ENCODE measurements at places on chromosomes 16 and 17.

- DNase-seq = no peak
These were observed 16.9 kb upstream of the KSR1 start for GRCh38 chr17:27439342-27439741.

DNA sequence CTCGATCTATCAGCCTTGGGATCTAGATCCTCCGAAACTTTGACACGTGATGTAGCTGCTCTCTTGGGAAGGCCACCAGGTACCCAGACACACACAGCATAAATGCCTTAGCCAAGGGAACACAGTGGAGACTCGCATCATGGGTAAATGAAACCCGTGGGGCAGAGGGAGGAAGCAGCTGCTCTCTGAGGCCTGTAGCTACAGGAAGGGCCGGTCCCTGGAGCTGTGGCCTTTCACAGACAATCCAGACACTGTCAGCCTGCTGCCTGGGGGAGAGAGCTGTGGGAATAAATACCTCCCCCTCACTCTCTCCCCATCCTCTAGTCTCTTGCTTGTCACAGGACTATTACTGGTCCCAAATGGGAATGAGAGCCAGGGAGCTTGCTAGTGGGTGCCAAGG is 351.2 kb downstream of the UTP18 start:
- no peak for DNase-seq

- no peak for DNase-seq
These were observed 86.6 kb downstream of the SNX11 start for GRCh38 chr17:48194097-48194550.

DNA sequence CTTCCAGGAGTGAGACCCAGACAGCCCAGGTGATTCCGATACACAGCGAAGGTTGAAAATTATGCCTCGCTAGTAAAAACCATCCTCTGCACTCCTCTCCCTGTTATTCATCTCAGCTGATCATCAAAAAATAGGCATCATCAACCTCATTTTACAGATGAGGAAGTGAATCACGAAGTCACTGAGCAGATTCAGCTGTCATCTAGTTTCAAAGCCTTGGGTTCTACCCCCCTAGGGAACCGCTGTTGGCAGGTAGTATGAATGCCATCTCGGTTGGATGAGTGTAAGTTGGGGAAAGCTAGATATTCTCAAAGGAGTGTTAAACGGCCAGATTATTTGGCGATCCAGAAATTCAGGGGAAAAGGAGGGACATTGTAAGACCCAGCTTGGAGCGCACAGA is 2.0 kb downstream of the CRYM start:
- DNase-seq = no peak

GRCh38 chr17:40363111-40363827 is 1.3 kb downstream of the GJD3 start:
- DNase-seq = peak; percentile 82

DNA sequence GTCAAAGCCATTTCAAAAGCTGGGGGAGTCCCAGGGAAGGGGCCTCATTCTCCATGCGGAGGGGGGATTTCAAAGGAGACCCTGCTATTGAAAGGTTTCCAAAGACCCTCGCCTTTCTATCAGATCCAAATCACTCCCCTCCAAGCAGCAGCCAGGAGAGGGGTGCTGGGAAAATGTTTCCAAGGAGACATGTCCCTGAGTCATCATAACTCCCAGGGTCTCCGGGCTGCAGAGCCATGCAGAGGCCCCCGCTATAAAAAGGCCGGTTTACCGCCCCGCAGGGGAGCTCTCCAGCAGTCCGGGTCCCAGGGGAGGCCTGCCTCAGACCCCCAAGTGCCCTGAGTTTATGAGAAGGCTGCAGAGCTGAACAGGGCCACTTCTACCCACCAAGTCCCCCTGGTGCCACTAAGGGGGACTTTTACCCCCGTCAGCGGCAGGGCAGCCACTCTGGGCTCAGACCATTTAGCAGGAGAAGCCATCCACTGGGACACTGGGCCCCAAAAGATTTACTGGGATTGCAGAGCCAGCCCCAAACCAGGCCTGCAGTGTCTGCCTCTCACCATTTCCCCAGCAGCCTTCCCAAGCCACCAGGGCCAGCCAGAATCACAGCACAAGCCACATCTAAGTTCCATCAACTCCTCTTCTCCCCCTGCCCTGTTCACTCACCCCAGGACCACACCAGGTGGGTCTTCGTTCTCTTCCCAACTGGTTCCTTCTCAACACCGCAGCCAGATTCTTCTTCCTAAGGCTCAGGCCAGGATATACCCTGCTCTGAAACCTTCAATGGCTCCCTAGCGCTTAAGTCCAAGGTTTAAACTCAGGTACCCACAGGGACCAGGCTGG is 234.4 kb downstream of the ZNF423 start:
- no peak for DNase-seq

- no peak for DNase-seq
These were observed 30.1 kb upstream of the MED9 start for GRCh38 chr17:17446666-17447155.

DNA sequence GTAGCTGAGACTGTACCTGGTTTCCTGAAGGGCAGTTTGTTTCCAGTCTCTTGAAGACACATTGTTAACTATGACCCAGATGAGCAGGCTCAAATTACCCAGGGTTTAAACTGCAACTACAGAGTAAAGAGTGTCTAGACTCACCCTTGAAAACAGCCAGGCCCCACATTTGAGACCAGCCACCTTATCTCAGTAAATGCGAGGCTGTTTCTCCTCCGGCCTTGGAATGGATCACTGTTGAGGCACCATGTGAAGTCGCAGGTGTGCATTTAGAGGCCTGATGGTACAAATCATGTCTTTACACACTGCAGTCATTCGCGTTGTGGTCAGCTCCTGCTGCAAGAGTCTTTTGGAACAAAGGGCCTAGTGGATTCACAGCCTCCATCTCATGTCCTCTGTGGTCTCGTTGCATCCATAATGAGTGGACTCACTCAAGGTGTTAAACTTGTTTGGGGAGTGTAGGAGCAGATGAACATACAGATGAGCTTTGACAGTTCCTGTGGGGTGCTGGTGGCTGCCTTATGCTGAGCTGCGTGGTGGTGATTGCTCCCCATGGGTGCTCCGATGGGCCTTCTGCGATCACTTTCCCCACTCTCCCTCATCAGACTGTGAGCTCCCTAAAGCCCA is 18.5 kb upstream of the N4BP1 start:
- no peak for DNase-seq

DNA sequence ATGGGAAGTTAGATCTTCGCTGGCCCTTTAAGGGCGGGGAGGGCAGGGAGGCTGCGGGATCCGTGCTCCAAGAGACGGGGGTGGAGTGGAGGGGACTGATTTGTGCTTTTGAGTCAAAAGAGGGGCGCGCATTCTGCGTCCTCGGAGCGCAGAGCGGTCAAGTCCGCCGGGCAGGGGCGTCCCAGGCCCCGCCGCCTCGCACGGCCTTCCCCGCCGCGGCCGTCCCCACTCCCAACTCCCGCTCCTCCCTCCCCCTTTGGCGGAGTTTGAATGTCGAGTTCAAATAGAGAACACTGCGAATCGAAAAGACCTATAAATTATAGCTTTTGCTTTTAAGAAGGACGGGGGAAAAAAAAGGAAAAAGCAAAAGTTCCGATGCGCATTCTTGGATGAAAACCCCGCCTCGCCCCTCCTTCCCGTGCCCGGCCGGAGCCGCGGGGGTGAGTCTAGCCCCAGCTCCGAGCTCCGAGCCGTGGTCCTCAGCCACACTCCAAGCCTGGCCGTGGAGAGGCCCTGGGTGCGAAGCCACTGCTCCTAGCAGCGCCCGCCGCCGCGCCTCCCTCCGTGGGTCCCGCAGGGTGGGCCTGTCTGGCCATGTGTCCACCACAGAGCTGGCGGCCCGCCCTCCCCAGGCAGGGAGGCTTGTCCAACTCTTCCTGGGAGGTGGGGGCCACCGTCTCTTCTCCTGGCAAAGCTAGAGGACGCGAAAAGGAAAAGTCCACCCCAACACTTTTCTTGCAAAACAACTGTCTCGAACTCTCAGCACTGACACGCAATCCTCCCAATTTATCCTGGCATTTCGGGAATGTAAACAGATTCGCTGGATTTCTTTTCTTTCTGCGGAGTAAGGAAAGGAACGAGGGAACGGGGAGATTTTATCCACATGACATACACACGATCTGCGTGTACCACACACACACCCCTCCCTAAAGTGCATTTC is 3.6 kb downstream of the CBX8 start:
- DNase-seq = peak; percentile 88

- no peak for DNase-seq
These were observed 2295.3 kb downstream of the TP53TG3F start for GRCh38 chr16:35754391-35755369.

DNA sequence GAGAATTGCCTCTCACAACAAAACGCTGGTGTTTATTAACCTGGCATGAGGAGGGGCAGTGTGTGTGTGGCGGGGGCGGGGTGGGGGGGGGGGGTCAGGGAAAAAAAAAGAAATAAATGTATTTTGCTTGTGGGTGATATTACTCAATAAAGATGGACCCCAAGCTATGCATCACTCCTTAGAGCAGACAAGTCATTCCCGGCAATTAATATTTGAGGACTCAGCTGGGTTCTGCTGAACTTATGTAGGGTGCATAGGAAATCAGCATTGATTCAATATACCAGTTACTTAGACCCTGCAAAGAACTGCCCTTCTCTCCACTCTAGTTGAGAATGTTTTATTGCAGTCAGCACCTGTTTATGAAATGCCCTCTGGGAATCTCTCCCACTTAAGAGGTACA is 206.2 kb upstream of the MAF start:
- DNase-seq = no peak

- no peak for DNase-seq
These were observed 250.3 kb upstream of the CDH11 start for GRCh38 chr16:65372171-65372570.

DNA sequence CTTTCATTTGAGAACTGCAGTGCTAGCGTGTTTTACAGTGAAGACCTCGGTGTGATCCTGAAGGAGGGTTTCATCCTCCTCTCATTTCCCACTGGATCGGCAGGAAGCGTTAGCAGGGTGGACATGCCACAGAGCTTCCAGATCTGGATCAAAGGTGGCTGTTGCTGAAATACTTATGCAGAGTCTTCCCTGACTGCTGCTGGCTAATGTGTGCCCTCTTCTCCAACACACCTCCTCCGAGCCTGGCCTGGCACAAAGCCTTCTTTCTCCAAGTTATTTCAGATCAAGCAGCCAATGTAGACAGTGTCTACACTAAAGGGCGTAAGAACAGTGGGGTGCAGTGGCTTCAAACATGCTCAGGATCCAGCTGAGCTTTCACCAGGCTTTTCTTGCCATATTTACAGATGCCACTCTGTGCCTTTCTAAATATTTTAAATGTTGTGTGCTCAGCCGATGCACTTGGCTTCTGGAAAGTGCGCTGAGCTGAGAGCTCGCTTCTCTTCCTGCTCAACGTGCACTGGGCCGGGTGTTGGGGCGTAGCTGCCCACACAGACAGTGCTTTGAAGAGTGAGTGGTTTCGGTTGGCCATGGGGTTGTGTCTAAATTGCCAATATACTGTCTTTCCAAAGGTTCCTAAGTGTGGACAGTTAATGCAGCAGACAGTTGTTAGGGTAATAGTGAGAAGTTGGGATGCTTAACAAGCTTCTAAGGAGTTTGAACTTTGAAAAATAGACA is 2.1 kb downstream of the ZNF750 start:
- DNase-seq = no peak

GRCh38 chr16:85812031-85812807 is 12.7 kb downstream of the COX4I1 start:
- DNase-seq = peak; percentile 54

DNA sequence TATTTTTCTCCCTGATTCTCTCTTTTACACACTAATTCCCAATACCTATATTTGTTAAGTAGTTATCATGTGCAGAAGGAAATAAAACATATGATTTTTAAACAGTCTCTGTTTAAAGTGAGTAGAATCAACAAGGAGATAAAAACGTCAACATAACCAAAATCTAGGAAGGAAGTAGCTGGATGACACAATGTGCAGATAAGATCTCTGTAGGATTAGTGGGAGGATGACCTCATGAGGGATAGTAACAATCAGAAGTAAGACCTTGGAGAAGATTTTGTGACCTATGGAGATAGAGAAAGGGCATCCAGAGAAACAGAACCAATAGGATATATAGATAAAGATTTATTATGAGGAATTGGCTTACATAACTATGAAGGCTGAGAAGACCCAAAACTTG is 262.6 kb upstream of the CDH11 start:
- no peak for DNase-seq

DNA sequence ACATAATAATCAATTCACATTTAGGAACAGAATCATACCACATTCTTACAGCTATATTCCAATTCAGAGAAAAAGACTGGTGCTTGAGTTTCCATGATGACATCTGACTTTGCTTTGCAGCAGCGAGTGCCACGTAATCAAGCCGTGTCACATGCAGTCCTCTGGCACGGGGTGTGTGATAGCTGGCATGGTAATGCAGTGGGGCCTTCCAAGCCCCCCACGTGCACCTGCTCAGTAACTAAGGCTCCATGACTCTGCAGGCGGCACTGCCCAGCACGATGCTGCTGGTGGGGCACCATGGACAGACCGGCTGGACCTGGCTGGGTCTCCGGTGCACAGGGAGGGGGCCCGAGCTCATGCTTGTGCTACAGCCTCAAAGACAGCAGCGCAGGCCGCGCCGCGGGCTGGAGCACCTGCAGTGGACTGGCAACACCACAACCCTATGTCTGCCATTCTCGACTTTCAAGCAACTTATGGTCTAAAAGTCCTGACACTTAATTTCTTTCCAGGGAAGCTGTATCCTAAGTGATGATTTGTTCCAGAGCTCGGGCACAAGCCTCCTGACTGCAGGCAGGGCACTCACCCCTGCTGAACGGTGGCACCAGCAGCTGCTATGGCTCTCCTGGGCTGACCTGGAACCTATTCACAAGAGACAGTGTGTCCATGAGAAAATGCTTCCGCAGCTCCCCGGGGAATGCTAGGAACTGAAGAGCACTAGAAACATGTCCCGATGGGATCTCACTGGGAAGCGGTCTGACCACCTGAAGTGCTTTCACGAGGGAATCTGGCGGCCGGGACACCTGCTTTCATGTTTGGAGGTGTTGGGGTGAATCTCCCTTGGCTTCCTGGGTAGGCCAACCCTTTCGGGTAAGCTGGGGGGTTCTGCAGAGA is 99.5 kb upstream of the DNAH17 start:
- no peak for DNase-seq

GRCh38 chr17:386141-386876 is 33.7 kb upstream of the RPH3AL start:
- peak; percentile 99 for DNase-seq

DNA sequence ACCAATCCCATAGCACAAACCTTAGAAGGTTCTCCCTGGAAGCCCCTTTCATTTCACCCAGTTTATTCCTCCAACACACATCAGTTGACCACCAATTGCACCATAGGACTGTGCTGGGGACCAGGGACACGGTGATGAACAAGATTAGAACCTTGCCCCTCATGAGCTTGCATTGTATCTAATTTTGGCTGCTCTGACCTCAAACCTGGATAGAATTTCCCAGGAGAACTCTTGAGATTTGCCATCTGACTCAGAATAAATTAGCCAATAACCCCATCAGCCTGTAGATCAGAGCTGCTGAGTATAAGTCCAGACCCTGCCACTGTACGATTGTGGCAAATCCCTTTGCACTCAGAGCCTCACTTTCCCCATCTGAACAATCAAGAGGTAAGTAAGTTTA is 52.1 kb downstream of the CDH11 start:
- no peak for DNase-seq

Data from H7 (cell line).